CD8-positive, alpha-beta memory T cell (primary cell): ENCODE measurements at places on chromosomes 2 and 18. TPM values are rescaled to one million over a fixed set of nuclear protein-coding genes. Genes with fewer than 3 reads are reported as not detected.

Gene COL6A3
- total RNA-seq, result 9.5 TPM

Gene SPEG
- total RNA-seq, result 0.94 TPM

DNA sequence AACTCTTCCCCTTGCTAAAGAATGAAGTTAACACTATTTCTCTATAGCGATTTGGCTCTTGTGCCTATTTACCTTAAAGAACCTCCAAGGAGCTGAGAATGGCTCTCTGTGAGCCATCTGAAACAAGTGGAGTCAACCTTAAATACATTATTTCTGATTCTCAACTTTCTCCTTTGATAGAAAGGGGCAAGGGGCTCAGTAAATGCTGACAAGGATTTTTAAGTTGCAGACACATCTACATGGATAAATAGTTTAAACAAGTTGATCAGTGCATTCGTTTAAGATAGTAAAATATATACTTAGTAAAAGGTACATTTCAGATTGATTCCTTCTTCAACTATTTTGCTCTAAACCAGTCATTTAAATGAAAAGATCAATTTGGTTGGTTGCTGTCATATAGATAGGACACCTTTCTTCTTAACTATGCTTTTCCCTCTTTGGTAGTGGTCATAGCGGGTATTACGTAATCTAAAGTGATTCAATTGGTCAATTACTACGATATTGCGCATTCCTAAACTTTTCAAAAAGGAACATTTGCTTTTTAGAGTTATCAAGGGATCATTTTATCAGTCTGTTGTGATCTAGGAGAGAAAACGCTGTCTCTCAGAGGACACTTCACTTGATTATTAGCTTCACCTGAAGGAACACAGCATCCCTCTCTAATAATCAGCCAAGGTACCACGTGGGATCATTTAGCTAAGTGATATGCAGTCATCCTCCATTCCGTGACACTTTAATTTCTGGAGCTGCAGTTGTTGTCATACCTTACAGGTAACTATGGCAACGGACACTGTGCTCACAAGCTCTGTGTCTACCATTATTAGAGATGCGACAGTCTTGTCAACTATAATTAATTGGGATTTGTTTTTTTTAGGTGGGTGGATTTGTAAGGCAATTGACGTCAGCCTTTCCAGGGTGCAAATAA is 50.9 kb upstream of the KCNE4 start:
- no peaks in the 10 kb centered on the region for H3K27me3 ChIP-seq
- H3K4me3 ChIP-seq, result no peak overlapping the region
- no peaks in the 10 kb centered on the region for H3K36me3 ChIP-seq
- no peak for DNase-seq
- no peaks in the 10 kb centered on the region for H3K4me1 ChIP-seq
- H3K27ac ChIP-seq, result no peak overlapping the region

Gene FNDC4
- 0.15 TPM for total RNA-seq

- no peak for DNase-seq
- H3K27ac ChIP-seq, result no peak overlapping the region
- H3K4me3 ChIP-seq, result no peak overlapping the region
Measured at GRCh38 chr2:99150706-99151105, 4.0 kb downstream of the TSGA10 start.

GRCh38 chr2:199804831-199805230 is 46.2 kb downstream of the FTCDNL1 start:
- H3K4me1 ChIP-seq, result no peaks in the 10 kb centered on the region
- no peaks in the 10 kb centered on the region for H3K27me3 ChIP-seq
- H3K27ac ChIP-seq, result no peak overlapping the region
- no peak for DNase-seq
- no peaks in the 10 kb centered on the region for H3K36me3 ChIP-seq
- no peak overlapping the region for H3K4me3 ChIP-seq

- H3K27ac ChIP-seq, result no peak overlapping the region
- no peak overlapping the region for H3K4me3 ChIP-seq
- no peaks in the 10 kb centered on the region for H3K36me3 ChIP-seq
- no peak for DNase-seq
- peaks cover 56% of the 10 kb centered on the region for H3K4me1 ChIP-seq
Measured at GRCh38 chr2:174678395-174678794, 80.8 kb upstream of the WIPF1 start.

DNA sequence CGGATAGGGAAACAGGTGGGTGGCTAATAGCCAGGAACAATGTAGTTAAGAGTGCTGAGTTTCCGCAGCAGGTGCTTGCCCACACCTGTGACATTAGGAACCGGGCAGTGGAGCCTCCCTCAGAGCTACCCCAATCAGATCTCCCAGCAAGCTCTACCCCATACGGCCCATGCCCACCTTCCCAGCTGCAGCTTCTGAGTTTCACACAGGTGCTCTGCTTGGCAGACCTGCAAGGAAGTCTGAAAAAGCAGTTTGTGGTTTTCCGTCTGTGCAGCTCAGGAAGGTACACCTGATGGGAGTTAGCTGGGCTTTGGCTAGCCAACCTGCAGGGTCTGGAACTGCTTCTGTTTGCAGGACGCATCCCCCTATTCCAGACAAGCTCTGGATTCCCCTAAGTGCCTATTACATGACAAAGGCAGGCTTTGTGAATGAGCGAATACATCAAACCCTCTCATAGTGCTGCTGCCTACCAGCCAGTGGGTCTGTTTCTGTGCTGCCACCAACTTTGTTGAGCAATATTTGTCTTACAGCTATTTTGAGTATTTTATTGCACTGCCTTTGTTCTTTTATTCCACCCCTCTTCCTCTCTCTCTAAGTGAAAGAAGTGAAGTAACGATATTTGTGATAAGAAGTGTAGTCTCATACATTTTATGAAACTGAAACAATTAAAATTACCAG is 24.7 kb upstream of the CEP68 start:
- H3K27me3 ChIP-seq, result no peaks in the 10 kb centered on the region
- H3K4me1 ChIP-seq, result peaks cover 26% of the 10 kb centered on the region
- DNase-seq, result no peak
- no peak overlapping the region for H3K27ac ChIP-seq
- H3K4me3 ChIP-seq, result peak overlapping the region; percentile 22
